Fibroblast of skin of scalp (primary cell): ENCODE measurements at places on chromosomes 2 and 18.
A peak's percentile ranks its signal among the peaks of the same experiment; 100 is the strongest.

DNA sequence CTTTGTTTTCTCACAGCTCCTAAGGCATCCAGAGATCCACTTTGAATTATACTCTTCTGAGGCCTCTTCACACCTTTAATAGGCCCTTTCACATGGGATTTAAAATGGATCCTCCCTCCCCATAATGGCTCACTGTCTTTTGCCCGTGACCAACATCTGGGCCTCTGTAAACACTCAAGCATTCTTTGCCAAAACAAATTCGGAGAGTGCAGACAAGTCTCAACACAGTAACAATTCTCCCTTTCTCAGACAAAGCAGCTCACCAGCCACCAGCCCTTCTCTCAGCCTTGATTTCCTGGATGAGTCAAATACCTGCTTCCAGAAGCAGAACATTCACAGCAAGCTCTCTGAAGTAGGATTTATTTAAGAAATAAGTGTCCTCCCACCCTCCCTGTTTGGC, 14.0 kb upstream of the IMP4 start:
- DNase-seq, result no peak

DNA sequence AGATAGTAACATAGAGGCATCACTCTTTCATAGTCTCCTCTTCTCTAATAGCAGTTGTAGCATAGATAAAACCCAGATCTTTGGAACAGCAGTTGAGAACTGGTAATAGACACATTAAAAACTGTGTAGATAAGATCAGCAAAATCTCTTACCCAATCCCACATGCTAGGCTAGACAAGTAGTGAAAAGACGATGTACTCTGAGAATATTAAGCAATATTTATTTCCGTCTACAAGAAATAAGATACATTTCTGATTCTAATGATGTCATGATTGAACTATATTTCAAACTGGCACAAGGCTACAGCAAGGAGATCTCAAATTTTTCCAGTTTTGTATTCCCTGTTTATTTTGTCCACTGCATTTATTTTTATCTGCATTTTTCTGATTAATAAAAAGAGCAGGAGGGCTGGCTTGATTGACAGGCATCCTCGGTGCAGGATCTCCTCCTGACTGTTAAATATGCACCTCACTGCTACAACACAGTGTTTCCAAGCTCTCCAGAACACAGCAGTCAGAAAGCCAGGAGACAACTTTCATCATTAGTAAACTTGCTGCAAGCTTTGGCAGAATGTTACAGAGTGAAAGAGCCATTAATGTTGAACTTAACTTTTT, 73.3 kb upstream of the ATIC start:
- no peak for DNase-seq

DNA sequence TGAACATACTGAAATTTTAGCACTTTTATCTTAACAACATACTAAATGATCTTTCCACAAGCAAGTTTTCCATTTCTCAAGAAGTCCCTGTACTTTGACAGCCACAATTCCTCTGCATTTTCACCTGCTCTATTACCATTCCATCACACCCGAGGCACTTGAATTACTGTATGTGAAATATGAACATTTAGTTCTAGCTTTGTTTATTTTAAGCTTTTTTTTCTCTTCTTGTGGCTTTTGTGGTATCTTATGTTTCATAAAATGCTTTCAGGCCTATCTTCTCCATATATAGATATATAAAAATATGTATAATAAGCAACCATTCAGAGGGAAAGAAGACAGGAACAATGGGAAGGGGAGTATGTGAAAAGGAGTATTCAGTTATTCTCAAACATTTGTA, 693.9 kb downstream of the SATB2 start:
- peak; percentile 28 for DNase-seq

DNA sequence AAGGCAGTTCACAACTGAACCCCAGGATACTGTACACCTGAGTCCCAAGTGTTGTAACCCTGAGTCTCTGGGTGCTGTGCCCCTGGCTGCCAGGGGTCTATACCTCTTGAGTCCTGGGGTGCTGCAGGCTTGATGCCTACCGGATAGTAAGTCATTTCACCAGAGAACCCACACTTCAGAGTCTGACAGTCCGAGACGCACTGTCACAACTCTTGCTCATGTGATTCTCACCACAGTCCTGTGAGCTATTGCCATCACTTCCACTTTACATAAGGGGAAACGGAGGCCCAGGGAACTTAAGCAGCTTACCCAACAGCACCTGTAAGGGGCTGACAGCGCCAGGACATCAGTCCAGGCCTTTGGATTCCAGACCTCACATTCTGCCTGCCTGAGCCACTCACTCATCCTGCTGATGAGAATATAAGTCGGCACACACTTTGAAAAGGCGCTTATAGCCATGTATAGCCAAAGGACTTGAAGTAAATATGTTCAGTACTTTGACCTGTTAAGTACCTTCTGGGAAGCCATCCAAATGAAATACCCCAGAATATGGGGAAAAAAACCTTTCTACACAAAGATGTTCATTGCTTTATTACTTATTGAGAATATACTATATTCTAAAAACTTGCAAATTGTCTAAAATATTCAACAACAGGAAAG, 180.7 kb upstream of the ID2 start:
- no peak for DNase-seq

- no peak for DNase-seq
These were observed 9.7 kb downstream of the PPP4R3B start for GRCh38 chr2:55607717-55608116.

GRCh38 chr2:218029366-218030360, 26.9 kb upstream of the TNS1 start:
- DNase-seq, result peak; percentile 25

DNA sequence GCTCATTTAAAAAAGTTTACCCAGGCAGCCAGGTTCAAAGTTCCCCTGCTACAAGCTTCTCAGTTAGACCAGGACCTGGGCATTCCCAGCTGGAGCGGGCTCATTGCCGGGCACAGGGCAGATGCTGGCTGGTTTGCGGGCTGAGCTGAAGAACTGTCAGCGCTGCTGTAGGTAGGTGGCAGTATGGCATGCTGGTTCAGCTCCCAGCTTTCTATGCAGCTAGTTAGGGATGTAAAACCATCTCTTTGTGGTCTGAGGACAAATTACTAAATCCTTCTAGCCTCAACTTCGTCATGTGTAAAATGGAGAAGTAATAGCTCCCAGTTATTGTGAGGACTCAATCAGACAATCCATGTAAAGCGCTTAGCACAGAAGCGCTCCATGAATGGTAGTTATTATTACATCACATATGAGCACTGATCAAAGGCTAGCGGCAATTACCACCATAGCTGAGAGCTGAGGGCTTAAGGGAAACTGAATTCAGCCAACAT, 2.4 kb upstream of the LDLRAD4 start:
- DNase-seq, result peak; percentile 71

DNA sequence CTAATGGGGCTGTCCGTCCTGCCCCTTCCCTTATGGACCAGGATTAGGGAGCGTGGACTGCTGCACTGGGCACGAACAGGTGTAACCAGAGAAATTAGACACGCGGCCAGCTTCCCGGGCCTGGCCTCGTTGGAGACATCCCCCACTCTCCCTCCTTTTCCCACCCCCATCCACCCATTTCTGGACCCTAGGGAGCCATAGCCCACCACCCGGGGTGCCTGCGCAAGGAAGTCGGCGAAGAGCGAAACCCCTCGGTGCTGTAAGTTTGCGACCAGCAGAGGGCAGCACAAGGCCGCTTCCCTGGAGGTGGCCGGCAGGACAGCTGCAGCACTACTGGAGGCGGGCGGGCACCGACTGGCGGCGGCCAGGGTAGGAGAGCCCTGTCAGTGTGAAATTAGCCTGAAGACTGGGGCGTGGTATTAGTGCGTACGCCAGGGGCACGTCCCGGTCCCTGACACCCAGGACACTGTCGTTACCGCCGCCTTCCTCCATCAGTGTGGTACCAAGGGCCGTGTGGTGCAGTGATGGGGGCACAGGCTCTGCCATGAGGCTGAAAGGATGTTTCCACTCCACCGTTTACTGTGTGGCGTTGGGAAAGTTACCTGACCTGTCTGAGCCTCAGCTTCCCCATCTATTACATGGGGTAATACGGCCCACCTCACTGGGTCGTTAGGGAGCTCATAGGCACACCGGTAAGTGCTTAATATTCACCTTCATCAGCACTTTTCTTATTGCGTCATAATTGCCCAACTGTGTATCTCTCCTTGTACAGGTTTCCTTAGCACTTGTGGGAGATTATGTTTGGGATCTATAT, 36.0 kb upstream of the CD207 start:
- peak; percentile 71 for DNase-seq

GRCh38 chr2:1016500-1016899, 65.9 kb downstream of the SNTG2 start:
- no peak for DNase-seq
